ENCODE measurements at places on chromosomes 6 and 20.

DNA sequence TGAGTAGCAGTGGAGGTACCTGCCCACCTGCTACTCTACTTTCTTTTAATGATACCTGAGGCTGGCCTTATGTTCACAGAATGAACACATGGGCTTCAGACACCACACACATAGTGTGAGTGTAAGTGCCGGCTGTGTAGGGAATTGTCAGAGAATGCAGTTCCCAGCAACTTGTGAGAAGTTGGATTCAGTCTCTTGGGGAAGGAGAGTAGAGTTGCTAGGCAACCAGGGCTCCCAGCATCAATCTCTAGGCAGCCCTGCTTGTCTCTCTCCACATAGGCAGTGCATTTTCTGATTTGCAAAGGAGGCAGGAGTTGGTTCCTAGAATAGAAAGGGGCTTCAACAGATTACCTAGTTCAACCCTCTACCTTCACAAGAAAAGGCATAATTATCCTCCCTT, 74.1 kb downstream of the BFSP1 start:
- DNase-seq, result no peak

DNA sequence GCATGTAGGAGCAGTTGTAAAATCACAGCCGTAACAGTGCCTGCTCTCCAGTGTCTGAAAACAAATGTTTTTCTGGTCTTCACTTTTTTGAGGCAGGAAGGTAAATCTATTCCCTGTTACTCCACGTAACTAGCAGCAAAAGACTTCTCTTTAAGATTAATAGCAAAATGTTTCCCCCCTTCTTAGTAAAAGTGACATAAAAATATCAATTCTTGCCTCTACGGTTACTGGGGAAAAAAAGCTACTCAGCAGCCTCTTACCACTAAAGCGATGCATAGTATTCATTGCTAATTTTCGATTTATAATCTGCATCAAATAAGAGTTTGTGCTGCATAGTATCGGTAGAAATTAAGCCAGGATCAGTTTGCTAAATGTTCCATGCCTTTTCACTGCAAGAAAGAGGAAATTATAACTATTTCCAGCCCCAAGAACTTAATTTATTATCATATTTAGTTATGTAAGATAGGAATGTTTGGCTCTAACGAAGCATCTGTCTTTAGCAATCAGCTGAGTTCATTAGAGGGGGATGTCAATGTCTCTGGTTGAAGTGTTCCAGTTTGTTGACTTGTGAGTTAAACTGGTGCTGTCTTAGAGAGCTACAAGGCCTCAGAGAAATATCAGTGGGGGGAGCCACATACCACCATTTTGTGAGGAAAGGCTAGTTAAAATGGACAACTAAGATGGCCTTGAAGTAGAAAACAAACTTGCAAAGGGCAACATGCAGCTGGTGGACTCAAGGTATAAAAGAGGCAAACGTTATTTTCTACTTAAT, 617 bp upstream of the TSPYL1 start:
- DNase-seq, result peak; percentile 7

- DNase-seq, result no peak
These were observed 2.2 kb downstream of the ADGRF4 start for GRCh38 chr6:47700596-47700995.

- no peak for DNase-seq
These were observed 217.5 kb upstream of the SUPT3H start for GRCh38 chr6:45595010-45595851.

- DNase-seq, result peak; percentile 30
These were observed 94.9 kb downstream of the MDGA1 start for GRCh38 chr6:37602801-37603200.

GRCh38 chr6:25388776-25389175, 109.6 kb downstream of the CARMIL1 start:
- no peak for DNase-seq

DNA sequence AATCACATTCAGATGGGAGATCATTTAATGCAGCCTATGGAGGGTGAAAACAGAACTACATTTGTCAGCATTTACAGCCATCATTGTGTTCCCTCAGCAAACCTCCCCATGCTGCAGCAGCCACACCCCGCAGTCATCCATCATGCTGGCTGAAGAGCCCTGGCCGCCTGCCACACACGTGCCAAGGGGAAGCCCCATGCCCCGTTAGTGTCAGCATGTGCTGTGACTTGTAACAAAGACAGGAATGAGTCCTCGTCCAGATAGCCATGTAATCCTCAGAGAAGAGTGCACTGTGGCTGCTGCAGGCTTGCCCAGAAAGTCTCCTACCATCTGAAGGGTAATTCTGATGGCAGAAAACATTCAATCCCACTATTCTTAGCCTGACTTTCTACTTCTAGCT, 1097.8 kb downstream of the KIF16B start:
- peak; percentile 5 for DNase-seq

DNA sequence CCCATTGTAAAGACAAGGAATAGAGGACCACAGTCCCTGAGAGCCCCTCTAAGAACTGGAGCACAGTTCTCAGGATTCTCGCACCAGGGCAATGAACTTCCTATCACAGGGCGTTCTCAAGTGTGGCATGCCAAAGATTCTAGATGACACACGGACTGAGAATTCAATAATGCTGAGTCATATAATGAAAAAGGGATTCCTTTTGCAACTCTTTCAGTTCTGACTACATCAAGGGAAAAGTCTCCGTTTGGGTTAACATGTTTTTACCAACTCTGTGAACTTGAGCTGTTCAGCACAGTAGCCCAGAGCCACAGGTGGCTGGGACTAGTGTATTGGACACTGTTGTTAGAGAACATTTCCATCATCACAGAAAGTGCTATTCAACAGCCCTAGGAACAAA, 3.4 kb downstream of the MED20 start:
- peak; percentile 90 for DNase-seq

- DNase-seq, result peak; percentile 32
These were observed 691.8 kb downstream of the QKI start for GRCh38 chr6:164106345-164106769.

- DNase-seq, result peak; percentile 57
These were observed 868 bp downstream of the SRSF3 start for GRCh38 chr6:36594816-36595643.

DNA sequence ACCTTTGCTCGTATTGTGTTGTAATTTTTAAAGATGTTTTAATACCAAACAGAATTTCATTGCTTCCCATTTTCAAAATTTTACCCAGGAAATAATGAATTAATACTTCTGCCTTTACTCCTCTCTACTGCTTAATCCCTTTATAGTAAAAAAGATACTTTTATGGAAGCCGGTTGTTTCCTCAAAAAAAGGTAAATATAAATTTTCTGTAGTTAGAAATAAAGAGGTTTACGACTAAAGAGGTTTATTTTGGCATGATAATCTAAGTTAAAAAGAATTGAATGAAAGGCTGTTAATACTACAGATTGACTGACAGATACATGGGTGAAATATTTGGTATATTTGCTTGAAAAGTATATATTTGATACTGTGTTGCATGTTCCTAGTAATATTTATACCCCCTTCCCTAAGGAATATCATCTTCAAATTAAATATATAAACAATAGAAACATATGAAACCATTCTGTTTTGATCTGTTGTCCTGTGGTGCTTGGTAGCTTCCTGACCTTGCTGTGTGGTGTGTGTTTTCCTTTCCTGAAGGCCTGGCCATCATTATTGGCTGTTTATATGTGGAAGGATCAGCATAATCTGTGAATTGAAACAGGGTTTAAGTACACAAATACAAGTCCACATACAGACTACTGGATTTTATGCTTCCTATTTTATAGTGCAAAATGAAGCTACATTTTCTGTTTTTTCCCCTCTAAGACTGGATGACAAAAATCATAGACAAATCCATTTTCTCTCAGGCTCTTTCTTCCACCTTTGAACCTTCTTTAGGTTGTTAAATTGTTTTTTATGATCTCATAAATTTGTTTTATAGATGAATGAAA, 2.3 kb downstream of the LIN28B start:
- no peak for DNase-seq

All from GM03348 (cell line).